CD4-positive, alpha-beta T cell (primary cell): ENCODE measurements at places on chromosomes 6 and 20.

- no peak for DNase-seq
Measured at GRCh38 chr6:89260832-89261231, 43.7 kb upstream of the GABRR1 start.

- no peak for DNase-seq
Measured at GRCh38 chr6:138439546-138439945, 35.5 kb downstream of the HEBP2 start.

DNA sequence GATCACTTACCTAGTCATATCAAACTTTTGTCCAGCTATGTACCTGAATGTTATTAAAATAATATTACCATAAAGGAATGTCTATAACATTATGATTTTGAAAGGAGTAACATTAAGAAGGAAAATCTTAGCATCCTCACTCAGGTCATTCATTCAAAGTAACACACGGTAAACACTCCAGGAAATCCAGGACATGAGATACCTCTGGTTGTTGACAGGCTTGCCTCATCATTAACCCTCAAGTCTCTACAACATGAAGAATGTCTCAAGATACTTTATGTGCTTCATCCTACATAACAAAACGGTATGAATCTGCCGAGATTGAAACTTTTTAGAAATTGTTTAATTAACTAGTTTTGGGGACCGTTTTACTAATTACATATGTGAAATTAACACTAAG lies 690 bp upstream of the FILIP1 start:
- DNase-seq, result no peak

DNA sequence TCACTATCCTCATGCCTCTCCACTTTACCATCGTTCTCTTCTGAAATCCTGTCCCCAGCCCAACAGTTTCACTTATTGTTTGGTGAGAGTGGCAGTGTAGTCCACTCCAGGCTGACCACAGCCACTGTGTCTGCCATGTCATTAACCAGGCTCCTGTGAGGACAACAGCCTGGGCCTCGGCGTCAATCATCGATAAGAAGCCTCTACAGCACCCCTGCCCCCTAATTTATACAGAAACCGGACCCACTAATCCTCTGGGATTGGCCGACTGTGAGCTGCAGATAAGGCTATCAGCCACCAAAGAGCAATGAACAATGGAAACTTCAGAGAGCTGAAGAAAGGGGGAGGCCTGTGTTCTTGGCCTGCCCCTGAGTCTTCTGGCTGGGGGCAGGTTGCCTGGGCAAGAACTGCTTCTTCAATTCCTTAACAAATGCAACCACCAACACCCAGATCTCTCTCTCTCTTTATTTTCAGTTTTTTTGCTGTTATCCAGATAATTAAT lies 3.4 kb downstream of the EGFL8 start:
- no peak for DNase-seq

- no peak for DNase-seq
Measured at GRCh38 chr20:49700411-49701185, 13.1 kb downstream of the B4GALT5 start.

GRCh38 chr20:1875762-1876161 lies 19.4 kb upstream of the SIRPA start:
- no peak for DNase-seq

GRCh38 chr6:165298402-165298801 lies 11.0 kb downstream of the C6orf118 start:
- DNase-seq, result no peak

DNA sequence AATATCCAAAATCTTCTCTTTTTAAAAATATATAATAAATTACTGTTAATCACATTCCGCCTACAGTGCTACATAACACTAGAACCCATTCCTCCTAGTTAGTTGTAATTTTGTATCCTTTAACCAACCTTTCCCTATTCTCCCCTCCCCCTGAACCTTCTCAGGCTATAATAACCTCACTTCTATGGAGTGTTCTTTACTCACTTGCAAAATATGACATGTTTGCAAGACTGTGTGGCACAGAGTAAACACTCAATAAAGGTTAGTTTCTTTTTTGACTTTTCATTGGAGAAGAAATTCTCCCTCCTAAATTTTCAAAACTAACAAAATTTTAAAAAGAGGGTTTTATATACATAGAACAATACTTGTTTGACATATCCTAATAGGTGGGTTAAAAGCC lies 147.0 kb downstream of the FOXA2 start:
- no peak for DNase-seq

DNA sequence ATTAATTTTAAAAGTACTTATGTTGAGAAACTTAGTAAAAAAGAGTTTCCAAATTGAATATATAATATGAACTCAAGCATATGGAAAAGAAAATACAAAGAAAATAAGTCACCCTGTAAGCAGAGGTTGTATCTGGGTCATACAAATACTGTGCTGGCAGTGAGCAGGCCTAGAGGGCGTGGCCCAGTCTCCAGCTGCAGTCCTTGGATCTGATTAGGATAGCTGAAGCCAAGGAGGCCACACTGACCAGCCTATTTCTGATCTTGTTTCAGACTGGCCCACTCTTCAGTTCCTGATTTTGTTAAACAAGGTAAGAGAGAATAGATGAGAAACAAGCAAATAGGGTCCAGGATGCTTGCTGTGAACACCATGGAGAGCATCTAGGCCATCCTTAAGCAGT lies 228.8 kb downstream of the EPM2A start:
- DNase-seq, result no peak

GRCh38 chr20:15494851-15495250 lies 1078.4 kb downstream of the KIF16B start:
- no peak for DNase-seq

DNA sequence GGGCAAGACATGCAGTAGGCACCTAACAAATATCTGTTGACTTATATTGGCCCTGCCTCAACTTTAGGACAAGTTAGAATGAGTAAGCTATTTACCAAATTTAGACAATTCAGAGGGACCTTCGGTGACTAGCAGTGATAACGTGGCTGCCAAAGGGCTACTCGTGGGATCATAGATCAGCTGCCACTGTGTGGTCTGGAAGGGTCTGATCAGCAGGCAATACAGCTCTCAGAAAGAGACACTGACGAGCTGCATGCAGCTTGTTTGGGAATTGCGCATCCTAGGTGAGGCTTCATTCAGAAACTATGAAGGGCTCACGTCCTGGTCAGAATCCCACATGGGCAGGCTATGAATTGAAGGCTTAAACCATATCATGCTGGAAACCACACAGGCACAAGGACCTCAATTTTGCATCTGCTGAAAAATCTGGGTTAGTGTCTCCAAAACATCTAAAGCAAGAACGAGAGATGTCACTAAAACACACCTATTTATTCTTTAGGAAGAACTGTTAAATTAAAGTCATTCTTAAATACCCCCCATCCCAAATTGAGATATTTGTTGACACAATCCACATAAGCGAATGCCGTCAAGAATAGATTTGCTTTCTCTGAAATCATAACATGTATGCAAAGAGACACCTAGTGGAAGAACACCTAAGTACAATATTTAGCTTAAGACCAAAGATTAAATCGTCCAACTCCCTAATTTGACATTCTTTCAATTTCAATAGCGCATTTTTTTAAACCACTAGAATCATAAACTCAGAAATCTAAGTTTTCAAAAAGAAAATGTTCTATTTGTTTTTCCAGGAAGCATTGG lies 79.6 kb downstream of the IPCEF1 start:
- DNase-seq, result no peak

- no peak for DNase-seq
Measured at GRCh38 chr6:18634912-18635311, 247.8 kb downstream of the RNF144B start.

DNA sequence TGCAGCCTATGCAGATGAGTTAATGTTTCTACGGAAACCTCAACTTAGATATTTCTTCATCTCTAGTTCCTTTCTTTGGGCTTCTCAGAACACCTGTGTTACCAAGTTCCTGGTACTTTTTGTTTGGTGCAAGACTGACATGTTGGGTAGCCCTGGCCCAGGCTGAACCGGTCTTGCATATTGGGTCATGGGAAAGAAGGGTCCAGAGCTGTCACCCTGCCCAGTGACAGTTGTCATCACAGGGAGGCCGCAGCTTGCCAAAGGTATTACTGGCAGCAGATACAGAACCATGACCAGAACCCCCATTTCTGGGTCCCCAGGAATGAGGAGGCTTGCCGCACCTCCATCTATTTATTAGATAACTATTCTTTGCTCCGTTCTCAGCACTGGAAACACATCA lies 40.2 kb downstream of the PDYN start:
- no peak for DNase-seq

DNA sequence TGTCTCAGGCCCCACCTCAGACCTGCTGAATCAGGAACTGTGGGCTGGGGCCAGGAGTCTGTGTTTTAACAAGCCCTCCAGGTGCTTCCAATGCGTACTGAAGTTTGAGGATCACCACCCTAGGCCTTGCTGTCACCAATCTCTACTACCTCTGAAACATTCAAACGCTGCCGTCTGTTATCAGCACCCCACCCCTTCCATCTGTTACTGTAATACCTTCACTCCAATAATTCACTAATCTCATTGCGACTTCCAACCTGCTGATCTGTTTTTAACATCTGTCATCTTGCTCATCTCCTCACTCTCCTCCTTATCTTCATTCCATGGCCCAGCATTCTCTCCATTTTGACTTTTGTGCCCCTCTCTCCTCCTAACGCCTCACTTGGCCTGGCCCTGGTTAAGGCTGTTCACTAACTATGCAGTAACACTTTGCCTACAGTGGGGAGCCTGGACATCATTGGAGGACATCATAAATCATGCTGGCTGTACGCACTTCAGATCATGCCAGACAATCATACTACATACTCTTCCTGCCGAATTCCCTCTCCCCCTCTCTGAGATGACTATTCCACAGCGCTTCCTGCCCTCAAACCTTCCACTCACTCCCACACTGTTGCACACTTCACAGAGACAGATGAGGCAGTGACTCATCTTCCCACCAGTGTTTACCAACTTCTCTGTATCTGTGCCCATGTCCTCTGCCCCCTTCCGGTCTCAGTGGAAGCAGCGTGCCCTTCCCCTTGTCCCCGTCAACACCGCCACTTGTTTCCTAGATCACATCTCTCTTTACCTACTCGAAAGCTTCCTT lies 3.0 kb upstream of the GUCA1B start:
- DNase-seq, result no peak

DNA sequence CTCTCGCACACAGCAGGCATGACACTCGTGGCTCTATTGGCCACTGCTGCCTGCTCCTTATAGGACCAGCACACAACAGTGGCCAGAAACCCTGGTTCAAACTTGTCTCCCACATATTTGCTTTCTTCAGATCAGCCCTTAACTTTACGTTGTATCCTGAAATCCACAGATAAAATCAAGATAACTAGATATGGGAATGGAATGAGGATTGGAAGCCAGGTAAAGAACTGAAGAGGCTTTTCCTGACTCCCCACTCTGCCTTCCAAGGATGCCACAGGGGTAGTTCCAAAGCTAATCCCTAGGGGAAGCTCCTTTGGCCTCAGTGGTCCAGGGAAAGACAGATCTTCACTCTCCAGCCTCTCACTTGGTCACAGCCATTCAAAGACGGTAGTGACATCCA lies 86.5 kb downstream of the INSM1 start:
- no peak for DNase-seq

DNA sequence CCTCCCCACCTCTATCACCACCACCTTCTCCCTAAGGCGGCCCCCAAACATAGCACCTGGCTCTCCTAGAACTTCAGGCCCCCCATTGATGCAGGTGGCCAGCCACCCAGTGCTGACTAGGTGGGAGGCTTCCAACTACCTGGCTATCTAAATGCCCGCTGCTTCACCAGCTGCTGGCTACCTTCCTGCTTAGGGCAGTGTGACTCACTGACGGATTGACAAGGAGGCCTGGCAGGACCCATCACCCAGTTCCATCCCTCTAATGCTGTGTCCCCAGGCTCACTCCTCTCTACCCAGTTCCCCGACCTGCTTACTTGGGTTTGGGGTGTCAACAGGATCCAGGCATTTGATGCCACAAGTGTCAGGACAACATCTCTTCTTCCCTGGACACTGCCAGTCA lies 1.1 kb downstream of the SLPI start:
- no peak for DNase-seq

DNA sequence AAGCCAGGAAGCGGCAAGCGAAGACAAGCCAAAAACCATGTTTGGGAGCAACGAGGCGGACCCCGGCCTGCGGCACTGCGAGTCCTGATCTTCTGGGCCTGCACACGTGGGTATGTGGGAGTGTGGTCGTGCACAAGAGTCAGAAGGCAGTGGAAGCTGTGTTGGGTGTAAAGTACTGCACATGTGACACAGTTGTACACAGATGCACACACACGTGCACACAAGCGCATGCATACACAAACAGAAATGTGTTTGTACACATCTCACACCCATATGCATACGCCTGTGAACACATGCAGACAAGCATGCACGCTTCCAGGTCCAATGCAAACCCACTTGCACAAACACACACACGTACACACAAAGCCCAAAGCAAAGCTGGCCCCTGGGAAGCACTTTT lies 52.6 kb upstream of the SLCO4A1 start:
- no peak for DNase-seq

- no peak for DNase-seq
Measured at GRCh38 chr6:7747016-7747415, 21.1 kb downstream of the BMP6 start.
